ENCODE measurements at places on chromosomes 13 and 19.

DNA sequence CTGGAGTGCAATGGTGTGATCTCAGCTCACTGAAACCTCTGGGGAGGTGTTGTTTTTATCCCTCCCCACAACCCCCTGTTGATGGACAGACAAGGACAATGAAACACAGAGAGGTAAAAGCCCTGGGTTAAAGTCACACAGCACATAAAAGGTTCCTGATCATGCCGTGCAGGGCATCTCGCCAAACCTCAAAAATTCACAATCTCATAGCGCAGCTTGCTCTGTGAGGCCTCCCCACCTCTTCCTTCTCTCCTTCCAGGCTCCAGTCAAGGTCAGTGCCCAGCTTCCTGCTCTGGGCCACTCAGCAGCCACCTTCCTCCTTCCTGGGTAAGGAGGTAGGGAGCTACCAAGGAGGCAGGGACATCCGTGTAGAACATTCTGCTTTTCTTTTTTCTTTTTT, 2.3 kb downstream of the FUT2 start:
- DNase-seq = no peak

DNA sequence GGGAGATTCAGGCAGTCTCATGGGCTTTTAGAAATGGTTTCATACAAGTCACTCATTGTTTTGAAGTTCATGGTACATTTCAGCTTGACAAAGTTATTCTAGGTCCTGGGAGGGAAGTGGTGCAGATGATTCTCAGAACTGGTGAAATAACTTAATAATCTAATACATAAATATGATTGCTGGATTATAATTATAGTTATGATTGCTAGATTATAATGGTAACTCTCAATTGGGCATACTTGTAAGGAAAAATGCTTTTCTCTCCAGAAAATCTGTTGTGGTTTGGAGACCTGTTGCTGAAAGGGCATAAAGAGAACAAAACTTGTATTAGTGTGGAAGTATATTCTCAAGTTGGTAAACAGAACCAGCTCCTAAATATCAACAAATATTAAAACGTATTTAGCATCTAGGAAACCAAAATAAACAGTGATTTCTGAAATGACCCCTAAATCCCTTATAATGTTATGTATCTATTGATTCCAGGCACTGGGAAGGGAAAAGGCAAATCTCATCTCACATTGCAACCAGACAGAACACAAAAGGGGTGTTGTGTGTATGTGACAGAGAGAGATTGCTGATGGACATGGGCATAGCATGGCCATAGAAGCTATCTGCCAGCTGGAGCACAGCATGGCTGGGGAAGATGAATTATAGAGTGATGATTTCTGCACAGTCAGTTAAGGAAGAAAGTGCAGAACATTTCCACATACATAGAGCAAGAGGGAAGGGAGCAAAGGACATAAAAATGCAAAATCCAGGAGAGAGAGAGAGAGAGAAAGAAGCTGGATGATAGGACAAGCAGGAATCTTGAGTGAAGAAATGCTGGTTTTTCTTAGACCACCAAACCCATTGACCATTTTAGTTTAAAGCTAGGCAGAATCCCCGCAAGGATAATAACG, 87.1 kb upstream of the FRY start:
- DNase-seq = no peak

DNA sequence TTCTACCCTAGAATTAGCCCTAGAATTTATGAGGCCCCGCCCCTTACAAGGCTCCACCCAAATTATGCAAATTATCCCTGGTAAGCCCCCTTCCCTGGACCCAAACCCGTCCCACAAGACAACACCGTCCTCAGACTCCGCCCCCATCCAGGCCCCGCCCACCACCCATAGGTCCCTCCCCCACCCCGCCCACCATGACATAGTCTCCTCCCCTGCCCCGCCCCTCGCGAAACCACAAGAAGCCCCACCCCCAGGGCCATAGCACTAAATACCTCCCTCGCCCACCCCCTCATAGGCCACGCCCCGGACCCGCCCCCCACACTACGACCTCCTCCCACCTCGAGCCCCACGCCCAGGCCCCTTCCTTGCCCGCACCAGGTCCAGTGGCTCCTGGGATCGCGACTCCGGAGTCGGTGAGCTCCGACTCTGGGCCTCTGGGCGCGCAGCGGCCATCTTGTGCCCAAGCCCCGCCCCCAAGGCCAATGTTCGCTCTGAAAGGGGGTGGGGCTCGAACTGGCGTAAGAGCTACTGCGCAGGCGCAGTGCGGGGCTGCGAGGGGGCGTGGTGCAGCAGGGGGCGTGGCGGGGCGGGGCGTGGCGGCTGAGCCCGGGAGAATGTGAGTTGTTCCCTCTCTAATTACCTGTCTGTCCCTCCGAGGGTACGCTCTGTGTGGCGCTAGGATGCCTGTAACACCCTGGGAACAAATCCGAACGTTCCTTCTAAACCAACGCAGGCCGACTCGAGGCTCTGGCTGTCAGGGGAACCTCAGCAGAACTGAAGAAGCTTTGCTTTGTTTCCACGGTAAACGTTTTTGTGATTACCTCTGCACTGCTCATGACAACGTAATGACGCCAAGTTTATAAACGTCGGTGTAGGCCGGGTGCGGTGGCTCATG, at the start of gene ZNF784:
TSS of gene ZNF784 (minus strand) at position 458 of the 895 bp plus-strand sequence. CDS start at position 453, 5 bp downstream.
- DNase-seq = peak; percentile 92

GRCh38 chr13:32851083-32852069, 164.8 kb upstream of the KL start:
- no peak for DNase-seq

DNA sequence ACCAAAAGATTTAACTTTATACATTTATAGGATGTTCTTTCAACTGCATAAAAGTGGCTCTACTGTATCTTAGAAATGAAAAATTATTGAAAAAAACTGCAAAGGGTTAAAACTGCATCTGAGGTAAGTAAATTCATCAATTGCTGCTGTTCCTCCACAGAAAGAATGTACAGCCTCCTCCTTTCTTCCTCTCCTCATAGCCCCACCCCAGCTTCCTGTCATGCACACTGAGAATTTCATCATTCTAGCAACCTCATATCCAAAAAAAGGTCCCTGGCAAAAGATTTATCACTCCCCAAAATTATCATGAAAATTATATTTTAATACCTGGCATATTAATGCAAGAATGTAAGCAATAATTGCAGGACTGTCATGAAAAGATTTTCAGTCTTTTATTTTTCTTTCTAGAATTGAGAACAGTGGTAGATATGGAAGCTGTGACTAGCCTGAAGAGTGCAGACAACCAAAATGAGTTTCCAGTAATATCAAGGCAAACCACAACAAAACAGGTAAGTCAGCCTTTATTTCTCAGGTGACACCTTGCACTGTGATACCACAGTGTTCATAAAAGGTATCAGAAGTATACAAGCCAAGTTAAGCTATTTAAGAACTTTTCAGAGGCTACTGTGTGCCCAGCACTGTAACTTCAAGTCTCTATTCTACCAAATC, 110.8 kb downstream of the SUCLA2 start:
- DNase-seq = no peak

- DNase-seq = no peak
Observed at GRCh38 chr19:40646743-40647254, 43.7 kb downstream of the NUMBL start.

Measured in stimulated activated CD4-positive, alpha-beta T cell treated with anti-CD3 and anti-CD28 coated beads, Interleukin-15, amount 100 ng/mL, for 1 hour (primary cell).